ENCODE measurements at places on chromosomes 12 and 14.

DNA sequence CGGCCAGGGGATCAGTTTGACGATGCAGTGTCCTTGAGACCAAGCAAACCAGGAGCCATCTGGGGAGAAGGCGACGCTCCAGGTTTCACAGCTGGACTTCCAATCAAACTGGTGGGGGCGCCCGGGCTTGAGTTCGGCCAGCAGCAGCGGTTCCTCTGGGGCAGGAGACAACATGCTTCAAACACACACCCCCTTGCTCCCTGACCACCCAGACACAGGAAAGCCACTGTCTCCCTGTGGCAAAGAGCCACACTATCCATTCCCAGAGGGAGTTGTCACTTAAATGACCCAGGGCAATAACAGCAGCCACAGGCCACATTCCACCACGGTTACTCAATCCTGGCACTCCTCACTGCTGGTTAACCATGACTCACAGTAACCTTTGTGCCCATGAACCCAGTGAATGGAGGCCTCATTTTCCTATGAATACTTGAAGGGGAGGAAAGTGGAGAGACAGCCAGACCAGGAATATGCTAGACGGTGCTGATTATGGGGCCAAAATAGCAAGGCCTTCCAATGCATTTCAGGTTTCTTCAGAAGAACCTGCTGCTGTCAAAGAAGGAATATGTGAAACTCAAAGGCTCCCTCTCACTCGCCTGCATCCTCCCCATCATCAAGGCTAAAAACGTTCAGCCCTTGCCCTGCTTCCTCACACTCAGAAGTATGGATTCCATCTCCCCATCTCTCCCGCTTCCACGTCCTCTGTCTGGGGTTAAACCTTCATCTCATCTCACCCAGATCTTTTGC lies 8.5 kb downstream of the WSB2 start:
- peak; percentile 97 for DNase-seq

- no peak for DNase-seq
These were observed 63.9 kb upstream of the MAP1LC3B2 start for GRCh38 chr12:116495260-116495659.

DNA sequence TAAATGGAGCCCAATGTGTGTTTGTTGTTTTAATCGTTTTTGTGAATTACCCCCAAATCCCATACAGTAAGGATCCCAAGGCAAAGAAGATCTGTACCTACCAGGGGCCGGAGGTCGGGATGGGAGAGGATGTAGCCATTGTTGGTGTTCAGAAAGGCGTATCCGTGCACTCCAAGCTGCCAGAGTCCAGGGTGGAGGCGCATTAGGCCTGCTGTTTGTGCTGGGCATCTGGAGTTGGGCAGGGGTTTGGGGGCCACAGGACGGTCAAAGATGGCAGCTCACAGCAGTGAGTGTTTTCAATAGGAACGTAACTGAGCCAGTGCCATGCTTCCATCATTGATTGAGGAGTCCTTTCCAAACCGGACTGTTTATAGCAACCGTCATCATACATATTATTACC lies 40.2 kb downstream of the CACNA2D4 start:
- DNase-seq, result no peak

DNA sequence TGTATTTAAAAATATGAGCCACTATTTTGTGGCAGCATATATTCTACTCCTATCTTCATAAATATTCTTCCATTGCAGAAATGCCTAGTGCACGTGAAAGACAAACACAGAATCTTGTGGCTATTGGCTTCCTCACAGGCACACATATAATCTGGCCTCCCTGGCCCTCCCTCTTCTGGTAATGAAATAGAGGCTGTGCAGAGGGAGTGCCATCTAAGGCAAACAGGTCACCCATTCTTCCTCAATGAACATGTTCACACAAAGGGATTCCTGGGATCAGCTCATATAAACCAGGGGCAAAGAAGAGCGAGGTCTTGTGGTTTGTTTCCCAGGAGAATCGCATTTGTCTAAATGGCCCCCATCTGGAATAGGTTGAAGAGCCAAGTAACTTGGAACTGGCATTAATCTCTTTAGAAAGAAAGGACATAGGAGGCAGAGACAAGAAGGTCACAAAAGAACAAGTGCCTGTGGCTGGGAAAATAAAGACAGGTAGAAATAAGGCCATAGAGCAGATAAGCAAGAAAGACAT lies 171.6 kb upstream of the PTPRQ start:
- no peak for DNase-seq

GRCh38 chr12:26244503-26244902 lies 49.1 kb downstream of the SSPN start:
- DNase-seq, result no peak

DNA sequence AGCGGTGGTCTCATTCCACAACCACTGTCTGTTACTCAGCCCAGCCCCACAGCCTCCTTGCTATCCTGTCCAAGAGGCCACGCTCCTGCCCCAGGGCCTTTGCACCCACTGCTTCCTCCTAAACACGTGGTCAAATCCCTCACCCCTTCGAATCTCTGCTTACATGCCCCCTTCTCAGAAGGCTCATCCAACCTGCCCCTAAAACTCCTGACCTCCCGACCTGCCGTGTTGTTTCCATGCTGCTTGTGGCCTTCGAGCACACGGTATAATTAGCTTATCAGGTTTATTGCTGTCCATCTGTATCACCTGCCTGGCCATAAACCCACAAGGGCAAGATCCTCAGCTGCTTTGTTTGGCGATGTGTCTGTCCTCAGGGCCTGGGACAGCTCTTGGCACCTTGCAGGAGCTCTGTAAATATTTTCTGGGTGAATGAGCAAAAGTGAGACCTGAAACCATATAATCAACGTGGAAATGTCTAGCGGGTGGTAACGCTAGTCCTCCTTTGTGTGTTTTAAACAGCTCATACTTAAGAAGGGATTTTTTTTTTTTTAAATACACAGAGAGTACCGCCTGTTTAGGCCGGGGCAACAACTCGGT lies 36.0 kb downstream of the SCARB1 start:
- no peak for DNase-seq

DNA sequence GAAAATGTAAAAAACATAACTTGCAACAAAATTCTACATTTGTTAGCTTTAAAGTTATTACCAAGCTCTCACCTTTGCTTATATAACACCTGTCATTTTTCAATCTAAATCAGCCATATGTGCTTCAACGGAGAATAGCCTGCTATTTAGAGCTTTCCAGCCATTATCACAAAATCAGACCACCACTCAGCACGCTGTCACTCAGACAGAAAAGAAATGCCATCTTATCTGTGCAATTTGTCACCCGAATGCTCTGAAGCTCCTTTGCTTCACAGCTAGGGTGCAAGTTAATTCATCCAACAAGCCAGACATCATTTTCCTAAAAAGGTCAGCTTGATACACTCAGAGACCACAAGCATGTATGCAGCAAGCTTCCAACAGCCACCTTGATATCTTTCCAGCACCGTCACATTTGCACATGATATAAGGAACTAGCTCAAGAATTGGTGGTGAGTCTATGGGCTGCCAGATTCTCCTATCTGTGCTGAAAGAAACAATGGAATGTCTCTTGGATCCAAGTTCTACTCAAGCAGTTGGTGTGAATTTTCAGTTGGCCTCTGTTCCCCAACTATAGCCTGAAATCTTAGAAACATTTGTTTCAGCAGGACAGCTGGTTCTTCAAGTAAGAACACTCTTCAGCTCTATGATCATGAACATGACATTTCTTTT lies 20.0 kb upstream of the IFNG-AS1 start:
- no peak for DNase-seq

GRCh38 chr12:22366181-22366580 lies 31.7 kb upstream of the ST8SIA1 start:
- no peak for DNase-seq

DNA sequence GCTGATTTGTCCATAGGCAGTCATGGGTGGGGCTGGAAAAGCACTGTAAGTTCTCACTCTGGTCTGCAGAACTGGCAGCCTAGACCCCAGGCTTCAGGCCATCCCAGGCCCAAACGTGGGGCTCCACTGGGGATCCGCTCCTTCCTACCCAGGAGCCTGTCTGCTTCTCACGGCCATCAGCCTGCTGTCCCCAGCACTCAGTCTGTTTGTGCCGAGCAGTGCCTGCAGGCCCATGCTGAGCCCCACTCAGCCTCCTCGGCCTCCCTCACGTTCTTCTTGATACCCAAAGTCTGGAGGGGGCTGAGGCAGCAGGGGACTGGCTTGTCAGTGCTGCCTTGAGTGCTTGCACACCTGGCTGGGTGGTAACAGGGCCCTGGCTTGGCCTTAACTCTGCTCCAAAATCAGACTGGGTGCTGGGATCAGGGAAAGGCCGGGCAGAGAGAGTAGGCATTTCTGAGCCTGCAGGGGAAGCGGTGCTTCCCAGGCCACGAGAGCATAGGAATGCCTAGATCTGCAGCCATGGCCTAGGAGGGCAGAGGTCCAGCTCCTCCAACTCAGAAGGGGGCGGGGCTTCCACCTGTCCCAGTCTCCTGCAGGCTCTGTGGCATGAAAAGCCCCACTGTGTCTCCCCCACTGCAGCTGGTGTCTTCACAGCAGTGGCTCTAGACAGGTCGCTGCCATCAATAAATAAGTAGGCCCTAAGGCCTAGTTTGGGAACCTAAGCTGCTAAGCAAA lies 772.4 kb upstream of the FBXO33 start:
- DNase-seq, result no peak

GRCh38 chr14:76550534-76550933 lies 174.6 kb downstream of the ESRRB start:
- DNase-seq, result peak; percentile 95

GRCh38 chr14:33902363-33902762 lies 48.5 kb downstream of the EGLN3 start:
- DNase-seq, result no peak

DNA sequence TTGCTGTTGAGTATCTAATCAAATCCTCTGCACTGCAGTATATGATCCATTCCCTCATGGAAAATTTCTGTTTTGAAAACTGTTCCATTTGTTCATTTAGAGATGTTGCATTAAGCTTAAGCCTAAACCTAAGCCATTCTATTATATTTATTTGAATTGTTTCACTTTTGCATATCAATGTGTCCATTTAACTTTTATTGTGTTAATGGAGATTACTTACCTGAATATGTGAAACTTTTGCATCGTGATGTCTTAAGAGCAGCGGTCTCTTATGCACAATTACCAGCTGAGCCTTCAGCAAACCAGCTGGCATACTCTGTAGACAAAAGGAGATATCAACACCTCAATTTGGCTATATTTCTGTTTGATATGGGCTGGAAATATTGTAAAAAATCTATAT lies 922.5 kb upstream of the FBXO33 start:
- DNase-seq, result no peak

DNA sequence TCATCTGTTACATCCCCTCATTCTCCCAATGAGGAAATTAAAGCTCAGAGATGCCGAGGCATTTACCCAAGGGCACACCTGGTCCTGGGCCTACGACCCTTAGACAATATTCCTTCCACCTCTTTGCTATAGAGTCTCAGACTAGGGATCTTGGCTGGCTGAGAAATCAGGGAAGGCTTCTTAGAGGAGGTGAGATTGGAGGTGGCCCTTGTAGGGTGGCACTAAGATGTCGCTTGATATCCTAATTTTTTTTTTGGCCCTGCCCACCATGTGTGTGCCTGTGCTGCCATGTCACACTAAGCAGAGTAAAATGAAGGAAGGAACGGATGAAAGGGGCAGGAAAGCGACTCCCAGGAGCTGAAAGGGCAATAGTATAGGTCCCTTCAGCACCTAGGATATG lies 20.6 kb downstream of the BDKRB2 start:
- DNase-seq, result no peak

GRCh38 chr14:25537846-25538455 lies 488.0 kb upstream of the STXBP6 start:
- no peak for DNase-seq

DNA sequence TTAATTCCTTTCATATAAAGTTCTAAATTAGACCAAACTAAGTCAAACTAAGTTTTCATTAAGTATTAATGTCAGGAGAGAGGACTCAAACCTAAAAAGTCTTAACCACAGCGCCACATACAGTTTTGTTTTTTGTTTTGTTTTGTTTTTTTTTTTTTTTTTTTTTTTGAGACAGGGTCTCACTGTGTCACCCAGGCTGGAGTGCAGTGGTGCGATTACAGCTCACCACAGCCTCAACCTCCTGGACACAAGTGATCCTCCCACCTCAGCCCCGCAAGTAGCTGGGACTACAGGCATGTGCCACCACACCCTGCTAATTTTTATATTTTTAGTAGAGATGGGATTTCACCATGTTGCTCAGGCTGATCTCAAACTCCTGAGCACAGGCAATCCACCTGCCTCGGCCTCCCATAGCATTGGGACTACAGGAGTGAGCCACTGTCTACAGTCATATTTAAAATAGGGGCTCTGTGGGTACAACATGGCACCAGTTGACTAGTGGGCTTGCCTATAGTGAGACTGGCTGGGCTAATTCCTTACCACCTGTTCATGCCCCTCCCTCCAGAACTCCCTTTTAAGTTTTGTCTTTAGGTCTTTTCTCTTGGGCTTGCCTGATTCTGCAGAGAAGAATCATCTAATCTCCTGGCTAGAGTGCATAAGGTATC lies 110.2 kb downstream of the PPP2R5E start:
- no peak for DNase-seq

DNA sequence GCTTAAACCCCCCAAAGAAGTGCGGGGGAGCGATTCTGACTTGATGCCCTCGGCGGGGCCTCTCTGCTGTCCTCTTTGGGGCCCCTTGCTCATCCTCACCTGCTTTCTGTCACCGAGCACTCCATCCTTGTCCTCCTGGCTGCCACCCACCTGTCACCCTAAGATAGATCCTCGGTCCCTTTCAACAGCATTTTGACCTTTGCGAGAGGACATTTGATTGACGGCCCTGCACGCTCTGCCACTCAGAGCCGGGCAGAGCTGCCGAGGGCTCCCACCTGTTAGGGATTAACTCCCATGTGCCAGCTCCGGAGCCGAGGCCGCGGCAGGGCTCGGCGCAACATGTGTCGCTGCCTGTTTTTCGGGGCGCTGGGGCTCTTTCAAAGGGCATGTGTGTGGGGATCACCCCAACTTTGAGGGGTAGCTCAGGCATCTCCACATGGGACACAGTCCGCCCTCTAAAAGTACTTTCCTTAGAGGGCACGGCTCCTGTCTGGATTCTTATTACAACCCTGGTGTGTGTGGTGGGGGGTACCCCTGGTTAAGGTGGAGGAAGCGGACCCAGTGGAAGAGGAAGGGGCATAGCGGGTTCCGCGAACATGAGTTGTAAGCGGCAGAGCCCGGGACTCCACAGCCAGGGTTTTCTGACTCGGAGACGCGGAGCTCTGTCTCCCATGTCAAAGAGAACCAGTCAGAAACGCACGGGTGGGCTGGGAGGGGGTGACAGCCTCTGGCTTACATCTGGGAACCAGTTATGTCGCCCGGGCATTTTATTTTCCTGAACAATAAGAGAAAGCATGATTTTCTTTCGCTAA lies 811 bp upstream of the MEG3 start:
- no peak for DNase-seq

DNA sequence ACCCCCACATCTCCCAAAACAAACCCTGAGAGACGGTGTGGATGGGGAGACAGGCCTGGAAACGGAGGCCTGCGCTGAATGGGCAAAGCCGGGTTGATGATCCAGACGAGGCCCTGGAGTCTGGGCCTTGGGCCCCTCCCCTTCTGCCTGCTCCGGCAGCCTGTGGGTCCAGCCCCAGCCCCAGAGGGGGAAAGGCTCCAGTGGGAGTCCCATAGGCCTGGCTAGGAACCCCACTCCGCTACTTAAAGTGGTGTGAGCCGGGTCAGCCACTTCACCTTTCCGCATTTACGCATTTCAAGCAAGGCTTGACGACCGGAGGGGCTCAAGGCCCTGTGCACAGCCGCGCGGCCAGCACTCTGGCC lies 695 bp upstream of the TNFAIP2 start:
- no peak for DNase-seq
